ENCODE measurements at places on chromosomes 2 and 18. TPM values are rescaled to one million over a fixed set of nuclear protein-coding genes. Genes with fewer than 3 reads are reported as not detected.
A peak's percentile ranks its signal among the peaks of the same experiment; 100 is the strongest.

- DNase-seq = no peak
Observed at GRCh38 chr2:138071720-138072719, 107.7 kb downstream of the HNMT start.

DNA sequence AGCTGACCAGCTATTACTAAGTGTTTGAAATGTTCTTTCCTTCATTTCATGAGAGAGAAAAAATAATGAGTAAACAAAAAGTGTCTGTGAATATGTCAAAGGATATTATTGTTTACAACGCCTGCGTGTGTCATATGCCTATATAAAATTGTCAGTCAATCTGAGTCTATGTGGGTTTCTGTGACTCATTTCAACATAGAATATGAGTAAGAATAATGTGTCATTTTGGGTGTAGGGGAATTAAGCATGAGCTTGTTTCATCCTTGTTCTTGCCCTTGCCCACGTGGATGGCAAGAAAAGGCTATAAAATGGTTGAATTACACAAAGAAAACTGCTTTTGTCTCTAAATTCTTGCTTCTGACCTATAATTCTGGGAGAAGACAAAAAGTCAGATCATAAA, 466.0 kb downstream of the PTH2R start:
- DNase-seq = no peak

DNA sequence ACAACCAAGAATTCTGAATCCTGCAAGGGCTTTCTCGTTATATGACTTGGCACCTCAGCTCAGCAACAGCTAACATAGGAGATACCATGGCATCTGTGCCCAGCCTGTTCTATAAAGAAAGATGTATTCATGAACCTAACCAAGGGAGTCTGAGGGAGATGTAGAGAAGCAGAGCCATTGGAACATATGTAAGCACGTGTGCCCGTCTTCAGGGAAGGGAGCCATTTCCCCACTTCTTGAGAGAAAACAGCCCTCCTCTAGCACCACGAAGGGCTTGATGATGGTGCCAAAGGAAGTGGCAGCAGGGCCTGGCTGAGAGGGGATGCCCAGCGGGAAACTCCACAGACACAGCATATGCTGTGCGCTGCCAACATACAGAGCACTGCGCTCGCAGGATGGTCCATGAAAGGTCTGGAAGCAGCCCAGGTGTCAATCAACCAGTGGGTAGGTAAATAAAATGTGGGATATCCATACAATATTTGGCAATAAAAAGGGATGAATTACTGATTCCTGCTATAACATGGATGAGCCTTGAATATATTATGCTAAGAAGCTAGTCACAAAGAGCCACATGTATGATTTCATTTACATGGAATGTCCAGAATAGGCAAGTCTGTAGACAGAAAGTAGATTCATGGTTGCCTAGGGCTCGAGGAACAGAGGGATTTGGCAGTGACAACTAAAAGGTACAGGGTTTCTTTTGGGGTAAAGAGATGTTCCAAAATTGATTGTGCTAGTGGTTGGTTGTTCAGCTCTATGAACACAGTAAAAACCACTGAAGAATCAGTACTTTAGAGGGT, 16.1 kb downstream of the TMEM247 start:
- no peak for DNase-seq

GRCh38 chr2:104865096-104865470, 11.2 kb downstream of the POU3F3 start:
- DNase-seq = no peak

- no peak for DNase-seq
Observed at GRCh38 chr2:3626118-3626811, 31.4 kb downstream of the COLEC11 start.

DNA sequence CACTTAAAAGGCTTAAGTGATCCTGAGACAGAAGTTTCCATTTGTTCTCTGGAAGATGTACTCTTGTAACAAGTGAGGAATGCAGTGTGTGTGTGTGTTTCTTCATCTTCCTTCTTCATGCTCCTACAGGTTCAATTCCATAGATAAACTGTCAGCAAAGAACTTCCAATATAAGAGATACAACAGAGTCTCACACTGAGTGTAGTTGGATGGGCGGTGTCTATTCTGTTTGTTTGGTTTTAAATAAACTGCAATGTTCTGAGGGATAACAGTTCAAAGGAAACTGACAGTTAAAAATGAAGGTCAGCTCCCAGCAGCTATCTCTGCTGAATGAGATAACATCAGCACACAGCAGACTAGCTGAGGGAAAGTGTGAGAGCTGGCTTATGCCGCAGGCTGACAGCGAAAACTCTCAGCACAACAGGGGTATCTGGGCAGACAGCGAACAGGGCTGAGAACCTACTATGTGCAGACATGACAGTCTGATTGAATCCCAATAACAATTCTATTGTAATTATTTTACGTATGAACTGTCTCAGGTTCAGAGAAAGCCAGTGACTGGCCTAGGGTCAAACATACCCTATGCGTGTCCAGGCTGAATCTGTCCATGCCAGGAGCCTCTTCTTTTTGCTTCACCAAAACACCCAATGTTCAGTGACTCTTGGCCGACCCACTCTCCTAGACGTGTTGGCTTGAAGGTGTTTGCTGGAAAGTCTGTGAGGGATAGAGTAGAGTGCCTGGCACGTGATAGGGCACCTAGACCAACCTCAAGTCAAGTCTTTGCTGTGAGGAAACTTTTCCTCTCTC, 201.9 kb upstream of the TRIB2 start:
- peak; percentile 16 for DNase-seq

GRCh38 chr2:82089518-82089917, 1785.0 kb upstream of the LRRTM1 start:
- DNase-seq = no peak

- no peak for DNase-seq
Observed at GRCh38 chr2:205405194-205405593, 277.1 kb upstream of the NRP2 start.

GRCh38 chr18:79068341-79068936, 755 bp upstream of the ATP9B start:
- DNase-seq = peak; percentile 22

DNA sequence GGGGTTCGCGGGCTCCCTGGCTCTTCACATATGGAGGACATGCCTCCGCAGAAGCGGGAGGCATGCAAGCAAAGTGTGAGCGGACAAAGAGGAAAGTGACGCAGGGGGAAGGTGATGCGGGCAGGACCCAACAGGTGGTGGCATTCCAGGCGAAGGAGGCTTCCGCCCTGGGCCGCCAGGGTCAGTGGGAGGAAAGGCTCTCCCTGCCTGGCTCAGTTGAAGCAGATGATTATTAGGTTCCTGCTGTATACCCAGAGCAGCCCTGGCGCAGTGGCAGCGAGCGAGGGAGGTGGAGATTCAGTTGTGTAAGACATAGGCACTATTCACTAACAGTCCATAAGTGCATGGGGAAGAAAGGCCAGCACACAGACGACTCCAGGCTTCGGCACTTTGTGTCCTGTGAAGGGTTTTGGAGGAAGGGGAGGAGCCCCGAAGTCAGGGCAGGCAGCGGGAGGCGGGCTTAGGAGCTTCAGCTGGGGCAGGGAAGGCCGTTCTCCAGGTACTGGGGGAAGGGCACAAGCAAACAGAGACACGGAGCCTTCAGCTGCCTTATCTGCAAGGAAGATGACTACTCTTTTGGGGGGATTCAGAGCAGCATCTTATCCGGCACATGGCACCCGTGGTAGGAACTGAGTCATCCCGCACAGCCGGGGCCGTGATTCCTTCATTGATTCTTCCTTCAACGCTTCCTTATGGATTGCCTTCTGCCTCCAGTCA, 89.8 kb downstream of the TGOLN2 start:
- DNase-seq = no peak

DNA sequence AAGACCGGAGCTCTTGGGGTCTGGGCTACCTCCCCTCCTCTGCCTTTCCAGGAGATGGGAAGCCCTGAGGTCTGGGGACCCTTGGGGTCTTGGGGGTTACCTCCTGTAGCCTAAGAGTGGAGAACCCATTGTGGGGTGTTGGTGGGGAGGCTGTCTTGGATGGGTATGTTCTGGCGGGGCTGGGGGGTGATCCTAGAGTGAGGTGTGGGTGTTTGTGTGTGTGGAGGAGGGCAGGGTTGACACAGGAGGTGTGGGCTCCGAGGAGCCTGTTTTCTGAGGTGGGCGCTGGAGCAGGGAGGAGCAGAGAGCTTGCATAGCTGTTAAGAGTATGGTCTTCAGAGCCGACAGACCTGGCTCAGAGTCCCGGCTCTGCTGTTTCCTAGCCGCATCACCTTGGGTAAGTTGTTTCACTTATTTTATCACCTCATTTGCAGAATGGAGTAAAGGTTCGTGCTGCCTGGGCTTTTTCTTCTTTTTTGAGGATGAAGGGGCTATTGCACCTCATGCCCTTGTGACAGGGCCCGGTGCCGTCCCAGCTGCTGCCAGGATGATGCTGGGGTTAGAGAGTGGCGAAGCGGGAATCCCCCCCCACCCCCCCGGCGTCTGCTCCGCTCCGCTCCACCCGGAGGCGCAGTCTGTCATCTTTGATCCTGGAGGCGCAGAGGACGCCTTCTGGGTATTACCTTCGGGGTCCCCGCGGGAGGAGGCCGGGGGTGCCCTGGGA, 17.2 kb downstream of the TET3 start:
- DNase-seq = no peak

- no peak for DNase-seq
Observed at GRCh38 chr2:120861191-120861575, 125.5 kb downstream of the GLI2 start.

GRCh38 chr2:42288811-42289210, 72.2 kb downstream of the COX7A2L start:
- DNase-seq = no peak

- DNase-seq = no peak
Observed at GRCh38 chr2:130258356-130258755, 60.1 kb upstream of the TUBA3E start.

- no peak for DNase-seq
Observed at GRCh38 chr18:54387631-54388030, 29.9 kb downstream of the C18orf54 start.

GRCh38 chr2:76679025-76679396, 843.2 kb downstream of the LRRTM4 start:
- DNase-seq = no peak

TNFRSF11A gene
- total RNA-seq = 13.7 TPM

VWC2L gene
- total RNA-seq = not detected

FMNL2 gene
- total RNA-seq = 4.7 TPM

CHPF gene
- 25.5 TPM for total RNA-seq

ATP6V1B1 gene
- not detected for total RNA-seq

GLI2 gene
- total RNA-seq = not detected

PAIP2B gene
- total RNA-seq = 5.3 TPM

LMAN2L gene
- total RNA-seq = 8.0 TPM

MAP3K20 gene
- total RNA-seq = 11.9 TPM

GAREM1 gene
- total RNA-seq = 0.19 TPM
